ENCODE measurements at places on chromosomes 12 and 14.
A peak's percentile ranks its signal among the peaks of the same experiment; 100 is the strongest.

GRCh38 chr12:102009796-102010195 lies 52.0 kb downstream of the WASHC3 start:
- DNase-seq = no peak

GRCh38 chr14:64860039-64860438 lies 19.7 kb downstream of the SPTB start:
- no peak for DNase-seq

DNA sequence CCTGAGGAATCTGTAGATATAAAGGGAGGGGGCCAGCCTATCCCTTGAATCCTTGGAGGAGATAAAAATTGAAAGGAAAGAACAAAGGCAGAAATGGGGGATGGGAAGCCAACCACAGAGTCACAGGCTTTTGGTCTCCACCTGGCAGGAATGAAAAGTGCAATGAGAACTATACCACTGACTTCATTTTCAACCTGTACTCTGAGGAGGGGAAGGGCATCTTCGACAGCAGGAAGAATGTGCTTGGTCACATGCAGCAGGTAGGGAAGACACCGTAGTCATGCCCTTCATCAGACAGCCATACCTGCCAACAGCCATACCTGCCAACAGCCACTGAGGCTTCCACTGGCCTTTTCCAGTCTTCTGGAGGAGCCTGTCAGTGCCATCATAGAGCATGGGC lies 13.4 kb downstream of the ASB8 start:
- DNase-seq = no peak

DNA sequence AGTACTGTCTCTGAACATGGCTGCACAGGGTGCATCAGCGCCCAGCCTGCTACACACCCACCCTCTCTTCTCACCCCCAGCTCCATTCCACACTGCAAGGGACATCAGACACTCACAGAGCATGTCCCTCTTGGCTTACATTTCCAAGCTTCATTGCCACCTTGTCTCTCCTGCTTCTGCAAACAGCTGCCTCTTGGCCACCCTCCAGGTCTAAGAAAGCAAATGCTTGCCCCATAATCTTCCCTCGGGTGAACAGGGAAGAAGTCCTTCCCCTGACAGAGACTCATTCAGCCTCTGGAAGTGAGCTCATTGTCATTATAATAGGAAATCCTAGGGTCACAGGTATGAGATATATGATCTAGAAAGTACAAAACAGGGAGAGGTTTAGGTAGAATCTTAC lies 505.2 kb downstream of the RMST start:
- no peak for DNase-seq

DNA sequence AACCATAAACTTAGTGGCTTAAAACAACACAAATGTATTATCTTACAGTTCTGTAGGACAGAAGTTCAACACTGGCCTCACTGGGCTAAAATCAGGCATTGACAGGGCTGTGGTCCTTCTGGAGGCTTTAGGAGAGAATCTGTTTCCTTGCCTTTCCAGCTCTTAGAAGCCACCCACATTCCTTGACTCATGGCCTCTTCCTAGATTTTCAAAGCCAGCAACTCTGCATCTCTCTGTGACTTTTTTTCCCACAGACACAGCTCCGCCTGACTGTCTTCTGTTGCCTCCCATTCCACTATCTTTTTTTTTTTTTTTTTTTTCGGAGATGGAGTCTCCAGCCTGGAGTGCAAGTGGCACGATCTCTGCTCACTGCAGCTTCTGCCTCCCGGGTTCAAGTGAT lies 11.8 kb upstream of the NFATC4 start:
- no peak for DNase-seq

- no peak for DNase-seq
These were observed 958.3 kb downstream of the GALC start for GRCh38 chr14:87034680-87035079.

DNA sequence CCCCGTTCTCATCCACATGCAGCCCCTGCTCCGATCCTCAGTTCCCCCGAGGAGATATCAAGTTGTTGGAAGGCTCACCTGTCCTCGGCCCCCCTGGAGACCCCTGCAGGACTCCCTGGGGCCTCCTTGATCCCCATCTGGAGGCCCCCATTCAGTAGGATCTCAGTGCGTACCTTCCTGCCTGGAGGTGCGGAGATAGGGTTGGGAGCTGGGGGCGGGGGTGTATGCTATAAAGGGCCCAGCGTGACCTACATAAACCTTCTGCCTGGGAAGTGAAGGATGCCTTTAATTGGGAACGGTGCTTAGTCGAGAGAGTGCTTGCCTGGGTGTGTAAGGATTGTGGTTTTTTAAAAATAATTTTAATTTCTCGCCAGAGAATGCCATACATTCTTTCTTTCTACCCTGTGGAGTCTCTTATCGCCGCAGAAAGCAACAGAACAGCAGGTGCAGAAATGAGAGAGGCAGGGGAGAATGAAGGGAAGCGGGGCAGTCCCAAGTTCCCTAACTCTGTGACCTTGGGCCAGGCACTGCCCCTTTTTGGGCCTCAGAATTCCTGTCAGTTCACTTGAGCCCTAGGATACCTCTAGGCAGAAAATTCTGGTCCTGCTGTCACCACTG lies 153.7 kb downstream of the TSPAN9 start:
- DNase-seq = no peak

DNA sequence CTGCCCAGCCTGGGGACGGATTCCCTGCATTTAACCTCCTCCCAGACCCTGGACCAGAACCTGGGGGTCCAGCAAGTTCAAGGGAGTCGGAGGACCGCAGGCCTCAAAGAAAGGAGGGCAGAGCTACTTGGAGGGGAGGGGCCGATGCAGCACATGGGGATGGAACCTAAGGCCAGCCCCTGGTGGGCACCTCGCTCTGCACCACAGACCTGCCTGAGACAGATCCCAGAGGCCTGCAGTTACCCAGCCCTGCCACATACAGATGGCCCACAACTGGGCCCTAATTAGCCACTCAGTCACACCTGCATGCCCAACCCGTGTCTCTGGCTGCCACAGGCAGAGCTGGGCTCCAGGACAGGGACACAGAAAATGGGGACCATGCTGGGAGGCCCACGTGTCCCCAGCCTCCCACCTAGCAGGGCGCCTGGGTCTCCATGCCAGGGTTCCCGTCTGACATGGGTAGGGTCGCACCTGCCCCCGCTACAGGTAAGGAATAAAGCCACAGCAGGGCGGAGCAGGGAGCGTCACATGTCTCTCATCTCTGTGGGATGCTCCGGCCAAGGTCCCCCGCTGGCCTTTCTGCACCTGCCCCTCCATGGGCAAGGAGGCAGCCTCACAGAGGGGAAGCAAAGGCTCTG lies 16.7 kb downstream of the AKT1 start:
- DNase-seq = no peak

DNA sequence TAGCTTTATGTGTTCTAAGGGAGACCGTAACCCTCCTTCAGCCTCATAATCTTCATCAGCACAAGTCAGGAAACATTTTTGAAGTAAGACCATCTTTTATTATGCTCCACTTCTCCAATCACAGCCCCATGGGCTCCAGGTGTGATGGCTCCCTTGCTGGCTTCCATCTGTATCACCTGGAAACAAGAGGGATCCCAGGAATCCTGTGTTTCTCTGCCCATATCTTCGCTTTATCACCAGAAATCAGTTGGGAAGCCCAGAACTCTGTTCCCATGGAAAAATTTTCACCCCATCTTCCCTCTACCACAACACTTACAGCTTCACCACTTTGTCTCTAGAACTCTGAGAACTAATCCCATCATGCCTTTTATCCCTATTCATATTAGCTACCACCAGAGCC lies 68.3 kb downstream of the METTL25 start:
- no peak for DNase-seq

DNA sequence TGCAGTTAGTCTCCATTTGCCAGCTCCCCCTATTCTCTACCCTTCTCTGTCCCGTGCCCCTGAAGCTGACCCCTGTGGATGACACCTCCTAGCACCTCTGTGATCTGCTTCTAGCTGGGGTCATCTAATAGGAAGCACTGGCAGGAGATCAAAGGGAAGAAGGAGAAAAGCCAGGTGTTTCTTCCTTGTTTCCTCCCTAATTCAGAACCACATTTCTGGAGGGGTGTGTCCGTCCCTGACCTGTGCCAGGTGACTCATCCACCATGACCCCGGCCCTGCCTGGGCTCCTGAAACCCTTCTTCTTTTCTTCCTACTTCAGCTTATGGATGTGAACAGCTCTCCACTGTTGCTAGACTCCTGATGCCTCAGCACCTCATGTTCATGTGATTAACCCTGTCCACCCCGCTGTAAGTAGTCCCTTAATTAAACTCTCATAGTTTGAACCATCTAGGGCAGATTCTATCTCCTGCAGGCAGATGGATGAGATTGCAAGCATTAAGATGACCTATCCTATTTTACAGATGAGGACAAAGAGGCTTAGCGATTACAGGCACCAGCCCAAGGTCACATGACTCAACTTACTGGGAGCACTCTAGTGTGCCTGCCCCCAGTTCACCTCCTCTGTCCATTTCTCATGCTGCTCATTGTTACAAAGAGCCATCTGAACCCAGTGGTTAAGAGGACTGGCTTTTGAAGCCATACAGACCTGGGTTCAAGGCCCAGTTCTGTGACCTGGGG lies 770.5 kb downstream of the MED13L start:
- no peak for DNase-seq

- DNase-seq = no peak
These were observed 259.7 kb upstream of the DCN start for GRCh38 chr12:91441993-91442952.

GRCh38 chr14:81319314-81319713 lies 80.8 kb downstream of the STON2 start:
- no peak for DNase-seq

DNA sequence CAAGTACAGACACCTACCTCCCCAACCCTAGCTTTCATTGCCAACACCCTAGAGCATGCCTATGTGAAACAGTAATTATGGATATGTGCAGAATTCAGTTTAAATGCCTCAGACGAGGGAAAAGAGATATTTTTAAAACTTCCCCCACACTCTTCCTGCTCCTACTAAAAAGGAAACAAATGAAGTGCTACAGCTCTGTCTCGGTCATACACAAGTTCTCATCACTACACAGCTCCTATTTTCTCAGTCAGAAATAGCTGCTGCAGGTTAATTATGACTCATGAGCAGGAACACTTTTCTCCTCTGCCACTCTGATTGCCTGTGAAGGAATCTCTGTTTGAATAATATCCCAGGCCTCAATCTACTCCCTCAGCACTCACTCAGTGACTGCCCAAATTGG lies 703.6 kb upstream of the FLRT2 start:
- DNase-seq = no peak

DNA sequence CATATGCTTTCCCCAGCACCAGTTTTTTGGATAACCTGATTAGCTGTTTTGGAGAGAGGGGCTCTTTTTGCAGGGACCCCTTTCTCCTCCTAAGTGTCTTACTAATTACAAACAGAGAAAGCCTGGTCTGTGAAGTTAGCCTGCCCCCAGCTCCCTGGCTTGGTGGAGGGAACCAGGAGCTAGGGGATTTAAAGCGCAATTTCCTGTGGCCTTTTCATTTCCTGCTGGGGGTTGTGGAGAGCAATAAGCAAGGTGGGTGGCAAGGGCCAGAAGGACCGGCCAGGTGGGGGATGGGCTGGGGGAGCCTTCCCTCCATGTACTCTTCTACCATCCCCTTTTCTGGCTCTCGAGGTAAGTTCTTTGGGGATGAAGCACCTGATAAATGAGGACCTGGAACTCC lies 4.1 kb upstream of the CISTR start:
- DNase-seq = no peak

GRCh38 chr12:52798671-52799504 lies 3.0 kb upstream of the KRT3 start:
- DNase-seq = peak; percentile 82

GRCh38 chr12:38625306-38625705 lies 280.1 kb downstream of the CPNE8 start:
- no peak for DNase-seq

- no peak for DNase-seq
These were observed 163.6 kb downstream of the RIMBP2 start for GRCh38 chr12:130552483-130552996.

DNA sequence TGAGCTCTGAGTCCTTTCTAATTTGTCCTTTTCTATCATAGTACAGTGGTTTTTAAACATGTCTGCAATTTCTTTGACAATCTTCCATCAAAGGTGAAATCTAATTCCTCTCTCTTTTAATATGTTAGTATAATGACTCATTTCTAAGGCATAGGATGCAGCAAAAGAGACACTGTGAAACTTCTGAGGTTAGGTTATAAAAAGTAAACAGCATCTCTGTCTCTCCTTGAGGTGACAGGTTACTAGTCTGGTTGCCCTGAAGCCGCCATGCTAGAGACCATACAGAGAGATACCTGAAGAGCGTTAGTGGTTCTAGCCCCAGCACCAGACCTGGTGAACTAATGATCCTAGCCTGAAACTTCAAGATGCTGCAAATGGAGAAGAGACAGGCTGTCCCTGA lies 114.3 kb downstream of the PPM1A start:
- no peak for DNase-seq

DNA sequence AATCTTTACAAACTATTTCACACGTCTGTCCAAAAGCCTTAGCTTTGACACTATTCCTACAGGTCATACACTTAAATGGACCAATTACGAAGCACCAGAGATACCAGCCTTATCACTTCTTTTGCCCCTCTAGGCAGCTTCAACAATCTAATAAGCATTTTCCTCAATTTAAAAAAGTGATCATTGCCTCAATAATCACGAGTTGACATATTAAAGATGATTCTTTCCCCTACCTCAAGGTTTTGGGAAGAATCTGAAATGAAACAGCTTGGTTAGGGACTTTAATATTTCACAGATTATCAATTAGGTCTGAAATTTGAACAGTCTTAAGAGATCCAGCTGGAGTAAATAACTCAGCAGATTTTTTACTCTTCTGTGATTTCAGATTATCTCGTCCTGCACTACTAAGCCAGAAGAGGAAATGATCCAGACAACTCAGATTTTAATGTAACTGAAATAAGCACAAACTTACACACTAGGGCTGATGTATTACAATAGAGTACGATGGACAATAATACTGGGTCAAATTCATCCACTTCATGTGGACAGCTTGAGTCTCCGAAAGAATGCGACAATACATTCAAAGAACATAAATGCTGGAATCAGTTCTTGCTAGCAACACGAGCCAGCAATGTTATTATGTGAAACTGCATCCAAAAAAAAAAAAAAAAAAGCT lies 15.9 kb downstream of the UBE2N start:
- no peak for DNase-seq

GRCh38 chr12:114638790-114639435 lies 45.1 kb downstream of the TBX3 start:
- DNase-seq = no peak

DNA sequence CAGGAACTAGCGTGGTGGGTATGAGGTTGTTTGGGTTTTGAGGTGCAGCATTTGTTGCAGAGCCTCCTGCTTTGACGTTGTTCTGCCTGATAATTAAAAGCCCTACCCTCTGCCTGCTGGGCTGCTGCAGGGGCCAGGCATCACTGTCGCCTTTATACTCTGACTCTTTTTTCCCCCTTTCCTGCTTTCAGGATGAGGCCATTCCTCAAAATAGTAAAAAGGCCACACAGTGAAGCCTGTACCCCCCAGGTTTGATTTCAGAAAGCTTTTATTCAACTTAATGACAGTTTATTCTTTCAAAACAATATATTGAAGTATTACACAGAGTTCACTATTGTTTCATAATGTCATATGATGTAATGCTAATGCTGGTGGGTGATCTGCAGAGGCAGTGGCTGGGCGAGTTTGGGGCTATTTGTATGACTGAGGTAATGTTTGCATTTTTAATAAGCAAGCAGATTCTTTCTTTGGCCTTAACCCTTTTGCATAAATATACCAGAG lies 9.1 kb downstream of the BORCS5 start:
- DNase-seq = no peak
